ENCODE measurements at places on chromosomes 6 and 20.

GRCh38 chr6:69846770-69847491 is 19.4 kb upstream of the COL19A1 start:
- DNase-seq, result no peak

DNA sequence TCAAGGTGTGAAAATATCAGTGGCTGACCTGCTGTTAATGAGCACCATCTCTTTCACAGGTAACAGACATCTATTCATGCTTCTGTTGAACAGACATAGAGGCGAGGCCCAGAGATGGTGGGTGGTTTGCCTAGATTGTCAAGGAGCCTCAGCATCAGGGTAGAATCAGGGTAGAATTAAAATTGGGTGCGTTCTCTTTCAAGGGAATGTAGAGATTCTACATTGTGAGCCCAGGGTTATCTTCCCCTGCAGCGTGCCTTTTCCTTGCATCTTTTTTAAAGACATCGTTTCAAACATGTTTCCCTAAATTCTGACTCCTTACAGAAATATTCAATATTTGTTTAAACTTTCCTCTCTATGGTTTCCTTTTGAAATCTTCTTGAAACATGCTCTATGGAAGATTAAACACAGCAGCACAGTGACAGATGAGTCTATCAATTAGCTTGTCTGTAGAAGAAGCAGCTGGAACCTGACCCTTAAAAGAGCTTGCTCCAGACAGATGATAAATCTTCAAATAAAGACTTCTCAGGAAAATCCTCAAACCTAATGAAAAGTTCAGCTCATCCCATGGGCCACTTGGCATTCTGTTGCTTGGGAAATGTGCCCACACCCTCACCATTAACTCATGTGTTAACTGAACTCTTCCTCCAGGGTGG is 119.8 kb downstream of the IPCEF1 start:
- no peak for DNase-seq

DNA sequence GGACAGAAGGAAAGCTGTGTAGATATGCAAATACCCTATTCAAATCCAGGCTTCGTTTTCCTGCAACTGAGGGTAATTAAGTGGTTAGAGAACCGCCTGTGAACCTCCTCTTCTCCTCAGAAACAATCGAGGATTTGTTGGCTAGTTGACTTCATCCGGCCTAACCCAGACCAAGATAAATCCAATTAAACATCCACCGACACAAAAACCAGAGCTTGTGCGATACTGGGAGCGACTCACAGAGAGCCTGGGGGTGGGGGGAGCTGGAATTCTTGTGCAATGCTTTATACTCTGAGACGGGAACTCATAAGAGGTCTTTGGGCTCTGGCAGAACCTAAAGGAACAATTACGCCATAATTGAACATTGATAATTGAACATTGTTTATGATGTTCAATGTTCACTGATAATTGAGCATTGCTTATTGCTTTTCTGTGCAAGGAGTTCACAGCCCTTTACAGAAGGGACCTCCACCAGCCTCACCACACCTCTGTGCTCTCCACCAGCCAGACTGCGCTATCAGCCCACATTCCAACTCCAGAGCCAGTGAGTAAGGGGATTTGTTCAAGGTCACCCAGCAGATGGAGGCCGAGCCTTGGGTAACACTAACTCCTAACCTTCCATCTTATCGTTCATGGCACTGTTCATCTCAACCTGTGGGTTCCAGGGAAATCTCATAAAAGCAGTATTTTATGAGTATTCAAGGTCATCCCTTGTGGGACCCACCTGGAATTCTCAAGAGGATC is 429.6 kb upstream of the JARID2 start:
- DNase-seq, result no peak

GRCh38 chr6:17527076-17527475 is 73.0 kb upstream of the FAM8A1 start:
- no peak for DNase-seq

- DNase-seq, result no peak
These were observed 35.3 kb downstream of the FOXP4 start for GRCh38 chr6:41581381-41581991.
